ENCODE measurements at places on chromosomes 13 and 19. TPM values are rescaled to one million over a fixed set of nuclear protein-coding genes. Genes with fewer than 3 reads are reported as not detected.

WDR87 gene
- not detected for total RNA-seq

ZGLP1 gene
- total RNA-seq: 2.0 TPM

SMIM44 gene
- total RNA-seq: not detected

C2CD4C gene
- total RNA-seq: 0.07 TPM

DNA sequence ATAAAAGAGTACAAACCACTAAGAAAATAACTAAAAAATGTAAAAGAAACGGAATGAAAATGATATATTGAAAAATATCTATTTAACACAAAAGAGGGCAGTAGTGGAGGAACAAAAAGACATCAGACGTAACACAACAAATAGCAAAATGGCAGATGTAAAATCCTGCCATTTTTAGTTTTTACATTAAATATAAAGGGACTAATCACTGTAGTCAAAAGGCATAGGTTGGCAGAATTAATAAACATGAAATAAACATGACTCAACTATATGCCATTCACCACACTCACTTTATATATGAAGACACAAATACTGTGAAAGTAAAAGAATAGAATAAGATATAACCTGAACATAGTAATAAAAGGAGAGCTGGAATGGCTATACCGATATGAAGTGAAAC, 11.0 kb downstream of the MTUS2 start:
- no peak overlapping the region for H3K27ac ChIP-seq
- no peak overlapping the region for H3K4me3 ChIP-seq
- H3K36me3 ChIP-seq: no peaks in the 10 kb centered on the region
- peaks cover 2% of the 10 kb centered on the region for H3K27me3 ChIP-seq

- no peak within 1 kb of the TSS for H3K27ac ChIP-seq
- H3K4me1 ChIP-seq: no peaks in the 10 kb centered on the region
- no peak within 1 kb of the TSS for H3K4me3 ChIP-seq
- no peaks in the 10 kb centered on the region for H3K36me3 ChIP-seq
Observed at GRCh38 chr19:827710-828321, at the start of gene AZU1. Gene AZU1, plus strand, starts transcription at chr19:827837. Its CDS starts 10 bp downstream, at chr19:827847.

DNA sequence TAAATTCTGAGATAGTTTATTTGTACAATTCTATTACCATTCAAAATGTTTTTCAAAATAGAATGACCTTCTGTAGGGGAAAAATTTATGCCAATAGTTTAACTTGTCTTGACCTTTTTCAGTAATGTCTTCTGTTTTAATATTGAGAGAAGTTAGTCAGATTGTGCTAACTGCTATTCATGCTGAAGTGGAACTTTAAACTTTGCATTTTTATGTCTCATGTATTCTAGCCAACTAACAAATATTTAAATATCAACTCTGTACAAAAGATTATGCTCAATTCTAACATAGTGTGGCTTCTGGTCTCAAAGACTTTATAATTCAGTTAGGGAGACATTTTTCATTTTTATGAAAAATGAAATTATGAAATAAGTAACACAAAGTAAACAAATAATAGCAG, 94.2 kb downstream of the WDFY2 start:
- H3K36me3 ChIP-seq: peaks cover 11% of the 10 kb centered on the region
- H3K27ac ChIP-seq: no peak overlapping the region
- H3K4me3 ChIP-seq: no peak overlapping the region
- peaks cover 7% of the 10 kb centered on the region for H3K4me1 ChIP-seq
- H3K27me3 ChIP-seq: no peaks in the 10 kb centered on the region
- no peak for DNase-seq

DNA sequence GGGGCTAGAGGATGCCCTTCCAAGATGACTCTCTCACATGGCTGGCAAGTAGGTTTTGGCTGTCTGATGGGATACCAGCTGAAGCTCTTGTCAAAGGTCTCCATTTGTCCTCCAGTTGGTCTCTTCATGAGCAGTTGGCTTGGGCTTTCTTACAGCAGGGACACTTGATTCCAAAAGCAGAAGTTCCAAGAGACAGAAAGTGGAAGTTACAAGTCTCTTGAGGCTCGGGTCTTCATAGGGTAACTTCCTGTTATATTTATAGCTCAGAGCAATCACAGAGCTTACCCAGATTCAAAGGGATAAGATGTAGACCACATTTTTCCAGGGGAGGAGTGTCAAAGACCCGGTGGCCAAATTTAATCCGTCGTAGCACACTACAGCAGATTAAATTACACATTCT, 440.0 kb downstream of the RFC3 start:
- H3K4me3 ChIP-seq: no peak overlapping the region
- no peaks in the 10 kb centered on the region for H3K36me3 ChIP-seq
- no peak for DNase-seq
- no peaks in the 10 kb centered on the region for H3K4me1 ChIP-seq

GRCh38 chr13:28657784-28658538, 969 bp upstream of the POMP start:
- H3K4me1 ChIP-seq: peaks cover 49% of the 10 kb centered on the region
- peaks cover 42% of the 10 kb centered on the region for H3K36me3 ChIP-seq
- H3K4me3 ChIP-seq: peak overlapping the region; percentile 97
- no peaks in the 10 kb centered on the region for H3K27me3 ChIP-seq

DNA sequence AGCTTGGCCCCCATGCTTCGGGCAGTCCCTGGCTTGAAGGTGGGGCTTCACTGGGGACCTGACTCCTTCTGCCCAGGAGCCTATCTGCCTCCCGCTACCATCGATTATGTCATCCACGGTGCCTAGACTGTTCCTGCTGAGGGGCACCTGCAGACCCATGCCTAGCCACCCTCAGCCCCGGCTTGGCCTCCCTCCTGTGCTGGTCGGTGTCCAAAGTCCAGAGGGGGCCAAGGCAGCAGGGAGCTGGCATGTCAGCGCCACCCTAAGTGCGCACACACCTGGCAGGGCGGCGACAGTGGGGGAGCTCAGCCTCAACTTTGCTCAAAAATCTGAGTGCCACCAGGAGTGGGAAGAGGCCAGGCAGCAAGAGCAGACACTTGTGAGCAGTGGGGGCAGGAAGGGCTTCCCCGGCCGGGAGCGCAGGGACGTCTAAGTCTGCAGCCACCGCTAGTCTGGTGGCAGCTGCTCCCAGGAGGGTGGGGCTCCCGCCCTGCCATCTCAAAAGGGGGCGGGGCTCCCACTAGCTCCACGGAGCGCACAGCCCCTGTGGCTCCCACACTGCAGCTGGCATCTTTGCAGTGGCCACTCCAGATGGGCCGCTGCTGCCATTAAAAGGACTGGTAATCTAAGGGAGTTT, 13.5 kb upstream of the URAD start:
- H3K4me1 ChIP-seq: no peaks in the 10 kb centered on the region
- no peak for DNase-seq
- no peaks in the 10 kb centered on the region for H3K27me3 ChIP-seq
- no peak overlapping the region for H3K27ac ChIP-seq

DNA sequence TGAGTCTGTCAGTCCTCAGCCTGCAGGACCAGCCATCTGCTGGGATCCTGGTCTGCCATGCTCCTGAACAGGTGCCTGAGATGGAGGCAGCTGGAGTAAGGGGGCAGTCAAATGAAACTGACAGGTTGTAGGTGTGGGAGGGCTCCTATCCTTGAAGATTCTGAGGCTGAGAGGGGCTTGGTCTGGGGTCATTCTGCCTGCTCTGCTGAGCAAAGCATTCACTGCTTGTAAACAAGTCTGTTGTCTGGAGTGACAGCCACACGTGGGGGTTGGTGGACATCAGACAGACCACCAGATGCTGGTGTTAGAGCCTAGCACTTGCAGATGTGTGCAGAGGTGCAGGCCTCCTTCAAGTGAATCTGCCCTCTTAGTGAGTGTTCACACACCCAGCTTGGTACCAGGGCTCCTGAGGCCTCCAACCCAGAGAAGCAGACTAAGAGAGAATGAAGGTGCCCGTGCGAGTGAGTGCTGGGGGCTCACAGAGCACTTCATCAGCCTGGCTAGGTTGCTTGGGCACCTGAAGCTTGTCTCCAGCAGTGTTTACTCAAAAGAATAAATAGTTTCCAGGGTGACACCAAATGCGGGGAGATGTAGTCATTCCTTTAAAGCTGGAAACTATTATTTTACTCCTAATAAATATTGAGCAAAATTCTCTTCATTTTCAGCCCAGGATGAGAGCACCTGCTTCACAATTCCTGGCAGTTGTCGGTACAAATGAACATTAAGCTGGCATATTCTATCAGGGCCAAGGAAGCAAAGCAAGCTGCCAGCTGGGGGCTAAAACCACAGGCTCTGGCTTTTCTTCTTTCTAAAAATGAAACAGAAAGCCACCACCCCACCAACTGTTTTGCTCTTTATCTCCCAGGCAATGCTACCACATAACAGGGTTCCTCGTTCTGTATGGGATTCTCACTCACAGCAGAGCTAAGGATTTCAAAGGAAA, 82.3 kb downstream of the RNASEH2B start:
- peak overlapping the region; percentile 50 for H3K4me3 ChIP-seq
- H3K4me1 ChIP-seq: peaks cover 16% of the 10 kb centered on the region
- peaks cover 2% of the 10 kb centered on the region for H3K36me3 ChIP-seq
- H3K27ac ChIP-seq: peak overlapping the region; percentile 31

DNA sequence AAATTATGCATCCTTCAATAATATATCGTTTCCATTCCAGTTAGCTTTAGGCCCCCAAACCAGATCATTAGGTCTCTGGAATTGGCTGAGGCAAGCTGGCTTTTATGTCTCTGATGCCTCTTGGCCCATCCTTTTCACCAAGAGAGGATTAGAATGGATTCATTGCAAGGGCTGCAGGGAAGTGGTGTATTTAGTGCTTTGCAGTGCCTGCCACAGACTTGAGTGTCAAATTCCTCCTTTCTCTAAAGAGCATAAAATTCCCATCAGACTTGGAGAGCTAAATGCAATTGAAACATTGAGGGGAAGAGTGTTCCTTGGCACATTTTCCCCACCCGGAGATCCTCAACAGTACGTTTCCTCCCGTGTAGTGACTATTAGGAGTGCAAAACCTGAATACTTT, 302.6 kb downstream of the ATP8A2 start:
- H3K27me3 ChIP-seq: peaks cover 9% of the 10 kb centered on the region
- no peak overlapping the region for H3K27ac ChIP-seq

Measured in activated CD4-positive, alpha-beta T cell treated with anti-CD3 and anti-CD28 coated beads, Interleukin-2, amount 10 ng/mL, durations not matched to agents 24 days and 14 days (primary cell).